ENCODE measurements at places on chromosomes 11 and 22.

GRCh38 chr11:133740963-133741362 lies 104.3 kb downstream of the SPATA19 start:
- no peak for DNase-seq

GRCh38 chr11:18775492-18776292 lies 15.9 kb downstream of the PTPN5 start:
- DNase-seq: peak; percentile 10

GRCh38 chr11:47409440-47410369 lies 1.3 kb downstream of the SLC39A13 start:
- DNase-seq: no peak

GRCh38 chr22:24985826-24986214 lies 33.3 kb downstream of the KIAA1671 start:
- no peak for DNase-seq

- no peak for DNase-seq
Measured at GRCh38 chr11:46559815-46560214, 34.0 kb downstream of the AMBRA1 start.

DNA sequence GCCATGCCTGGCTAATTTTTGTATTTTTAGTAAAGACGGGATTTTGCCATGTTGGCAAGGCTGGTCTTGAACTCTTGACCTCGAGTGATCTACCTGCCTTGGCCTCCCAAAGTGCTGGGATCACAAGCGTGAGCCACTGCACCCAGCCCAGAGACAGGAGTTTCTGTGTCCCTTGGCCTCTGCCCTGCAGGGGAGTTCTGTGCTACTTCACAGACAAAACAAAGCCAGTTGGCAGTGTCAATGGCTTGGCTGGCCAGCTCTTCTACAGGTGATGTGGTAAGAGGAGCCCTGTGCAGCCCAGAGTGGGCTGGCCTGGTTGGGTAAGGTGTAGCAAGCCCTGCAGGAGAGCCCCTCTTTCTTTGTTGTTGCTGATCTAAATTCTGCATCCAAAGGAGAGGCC lies 60.5 kb upstream of the SHISAL1 start:
- DNase-seq: no peak

GRCh38 chr22:50267591-50268390 lies 2.4 kb downstream of the MAPK11 start:
- no peak for DNase-seq

DNA sequence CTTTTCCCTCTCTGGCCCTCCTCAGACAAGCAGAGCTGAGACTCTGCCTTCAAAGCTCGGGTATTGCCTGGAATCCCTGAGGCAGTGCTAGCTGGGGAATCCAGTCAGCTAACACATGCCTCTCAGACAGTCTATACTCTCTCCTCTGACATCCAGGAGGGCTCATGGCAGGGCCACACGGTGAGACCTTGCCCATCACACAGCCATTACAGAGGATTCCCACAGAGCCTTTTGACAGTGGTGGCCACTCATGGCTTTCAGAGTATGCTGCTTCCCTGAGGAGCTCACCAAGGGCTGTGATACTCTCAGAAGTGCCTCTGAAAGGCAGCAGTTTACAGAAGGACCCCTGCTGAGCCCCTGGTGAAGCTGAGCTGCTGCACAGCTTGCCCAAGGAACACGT lies 165.3 kb downstream of the RRAS2 start:
- DNase-seq: no peak

GRCh38 chr22:19826619-19826950 lies 28.1 kb downstream of the GNB1L start:
- no peak for DNase-seq

- no peak for DNase-seq
Measured at GRCh38 chr11:67006029-67006884, 16.7 kb upstream of the SYT12 start.

DNA sequence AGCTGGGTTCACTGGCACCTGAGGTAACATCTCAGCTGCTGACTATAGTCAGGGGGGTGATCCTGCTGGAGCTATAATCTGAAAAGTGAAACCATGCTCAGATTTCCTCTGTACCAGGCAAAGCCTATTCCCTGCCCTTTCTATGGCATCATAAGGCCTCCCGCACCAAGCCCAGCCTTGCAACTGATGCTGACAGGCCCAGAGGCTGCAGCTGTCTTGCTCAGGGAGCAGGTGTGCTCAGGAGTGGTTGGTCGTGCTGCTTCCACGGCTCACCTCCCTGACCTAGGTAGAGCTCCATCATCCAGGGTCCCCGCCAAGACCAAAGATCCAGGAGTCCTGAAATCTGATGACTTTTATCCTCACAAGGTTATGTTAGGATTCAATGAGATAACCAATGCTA lies 121.7 kb downstream of the FEZ1 start:
- no peak for DNase-seq

DNA sequence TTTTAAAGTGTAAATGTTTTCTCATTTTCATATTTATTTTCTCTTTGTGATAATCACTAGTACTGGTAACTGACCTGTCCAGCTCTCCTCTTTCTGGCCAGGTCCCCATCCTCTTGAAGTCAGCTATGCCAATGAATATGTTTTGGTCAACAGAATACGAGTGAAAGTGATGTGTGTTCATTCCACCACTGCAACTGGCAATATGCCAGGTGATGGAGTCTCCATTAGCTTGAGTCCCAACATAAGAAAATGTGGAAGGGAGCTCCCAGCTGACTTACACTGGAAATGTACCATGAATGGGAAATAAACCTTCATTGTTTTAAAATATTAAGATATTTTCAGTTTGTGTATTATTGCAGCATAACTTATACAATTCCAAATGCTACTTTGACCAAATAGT lies 75.8 kb downstream of the CCDC34 start:
- DNase-seq: no peak

GRCh38 chr11:441418-442274 lies at the start of gene ANO9:
Gene ANO9, minus strand, starts transcription at chr11:442011. Its CDS starts 85 bp downstream, at chr11:441926.
- DNase-seq: peak; percentile 50

- peak; percentile 56 for DNase-seq
Measured at GRCh38 chr11:76700177-76701100, 29.9 kb upstream of the LRRC32 start.

DNA sequence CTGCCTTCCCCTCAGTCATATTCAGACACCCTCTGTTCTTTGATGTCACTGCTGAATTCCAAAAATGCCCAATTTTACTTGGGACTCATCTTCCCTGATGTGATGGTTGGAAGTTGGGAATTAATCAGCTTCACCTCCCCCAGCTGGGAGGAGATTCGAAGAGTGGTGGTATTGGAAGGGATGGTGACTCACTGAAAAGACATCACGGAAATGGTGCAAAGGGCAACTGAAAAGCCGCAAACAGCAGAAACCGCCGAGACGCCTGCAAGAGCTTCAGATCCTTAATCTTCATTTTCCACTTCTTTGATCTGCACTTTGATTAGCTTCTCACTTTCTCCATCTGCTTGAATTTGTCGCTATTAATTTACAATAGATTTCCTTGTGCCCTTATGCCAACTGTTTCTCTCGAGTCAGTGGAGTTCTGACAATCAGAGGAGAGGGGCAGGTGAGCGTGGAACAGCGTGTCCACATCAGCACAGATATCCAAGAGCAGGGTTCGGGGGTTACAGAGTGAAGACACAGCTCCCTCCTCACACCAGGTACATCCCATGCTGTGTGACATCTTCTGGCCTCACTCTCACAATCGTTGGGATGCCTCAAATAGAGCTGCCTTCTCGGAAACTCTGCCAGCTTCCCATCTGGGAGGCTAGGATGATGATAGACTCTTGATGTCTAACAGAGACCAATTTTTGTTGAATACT lies 325.4 kb downstream of the BRD1 start:
- no peak for DNase-seq

DNA sequence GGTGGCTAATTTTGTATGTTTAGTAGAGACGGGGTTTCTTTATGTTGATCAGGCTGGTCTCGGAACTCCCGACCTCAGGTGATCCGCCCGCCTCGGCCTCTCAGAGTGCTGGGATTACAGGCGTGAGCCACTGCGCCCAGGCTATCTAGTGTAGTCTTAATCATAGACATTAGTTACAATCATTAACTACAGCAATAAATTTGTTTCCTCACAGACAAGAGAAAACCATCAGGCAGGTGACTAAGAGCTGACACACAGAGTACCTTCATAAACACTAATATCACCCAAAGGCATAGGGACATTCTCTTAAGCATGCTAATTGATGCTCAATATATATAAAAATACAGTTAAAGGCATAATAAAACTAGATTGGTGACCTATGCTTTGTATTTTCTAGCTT lies 19.4 kb downstream of the SDHD start:
- DNase-seq: no peak

DNA sequence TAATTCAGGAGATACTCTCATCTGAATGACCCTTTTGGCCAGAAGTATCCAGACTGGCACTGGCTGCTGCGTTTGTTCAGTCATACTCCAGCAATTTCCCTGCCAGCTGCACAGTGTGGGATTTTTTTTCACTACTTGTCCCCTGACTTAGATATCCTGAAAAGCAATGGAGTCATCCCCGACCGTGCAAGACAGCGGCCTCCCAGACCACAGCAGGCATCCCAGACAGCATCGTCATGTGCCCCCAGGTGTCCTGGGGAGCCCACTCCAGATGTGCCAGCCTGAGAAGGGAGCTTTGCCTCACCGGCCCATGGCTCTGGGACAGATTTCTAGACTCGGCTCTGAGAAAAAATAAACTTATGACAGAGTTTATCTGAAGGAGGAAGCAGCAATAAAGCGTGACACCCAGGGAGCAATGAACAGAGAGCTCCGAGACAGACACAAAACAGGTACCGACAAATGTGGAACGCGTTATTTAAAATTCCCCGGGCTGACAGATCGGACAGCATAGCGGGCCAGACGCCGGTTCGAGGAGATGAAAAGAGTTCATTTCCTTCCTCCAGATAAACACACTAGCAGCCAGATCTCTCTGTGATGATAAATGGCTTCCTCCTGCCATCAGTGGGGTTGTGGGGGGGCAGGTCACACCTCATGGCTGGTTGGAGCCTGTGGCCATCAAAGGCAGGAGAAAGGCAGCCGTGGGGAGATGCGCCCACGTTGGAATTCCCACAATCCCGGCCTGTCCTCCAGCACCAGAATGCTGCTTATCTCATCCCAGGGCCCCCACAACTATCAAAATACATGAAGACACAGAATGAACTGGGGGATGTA lies 106.4 kb upstream of the FGF3 start:
- no peak for DNase-seq

GRCh38 chr11:35943713-35944502 lies at the start of gene LDLRAD3:
Gene LDLRAD3, plus strand, starts transcription at chr11:35944062. Its CDS starts 37 bp downstream, at chr11:35944099.
- peak; percentile 87 for DNase-seq

GRCh38 chr22:17035246-17035645 lies 27.2 kb upstream of the GAB4 start:
- no peak for DNase-seq

DNA sequence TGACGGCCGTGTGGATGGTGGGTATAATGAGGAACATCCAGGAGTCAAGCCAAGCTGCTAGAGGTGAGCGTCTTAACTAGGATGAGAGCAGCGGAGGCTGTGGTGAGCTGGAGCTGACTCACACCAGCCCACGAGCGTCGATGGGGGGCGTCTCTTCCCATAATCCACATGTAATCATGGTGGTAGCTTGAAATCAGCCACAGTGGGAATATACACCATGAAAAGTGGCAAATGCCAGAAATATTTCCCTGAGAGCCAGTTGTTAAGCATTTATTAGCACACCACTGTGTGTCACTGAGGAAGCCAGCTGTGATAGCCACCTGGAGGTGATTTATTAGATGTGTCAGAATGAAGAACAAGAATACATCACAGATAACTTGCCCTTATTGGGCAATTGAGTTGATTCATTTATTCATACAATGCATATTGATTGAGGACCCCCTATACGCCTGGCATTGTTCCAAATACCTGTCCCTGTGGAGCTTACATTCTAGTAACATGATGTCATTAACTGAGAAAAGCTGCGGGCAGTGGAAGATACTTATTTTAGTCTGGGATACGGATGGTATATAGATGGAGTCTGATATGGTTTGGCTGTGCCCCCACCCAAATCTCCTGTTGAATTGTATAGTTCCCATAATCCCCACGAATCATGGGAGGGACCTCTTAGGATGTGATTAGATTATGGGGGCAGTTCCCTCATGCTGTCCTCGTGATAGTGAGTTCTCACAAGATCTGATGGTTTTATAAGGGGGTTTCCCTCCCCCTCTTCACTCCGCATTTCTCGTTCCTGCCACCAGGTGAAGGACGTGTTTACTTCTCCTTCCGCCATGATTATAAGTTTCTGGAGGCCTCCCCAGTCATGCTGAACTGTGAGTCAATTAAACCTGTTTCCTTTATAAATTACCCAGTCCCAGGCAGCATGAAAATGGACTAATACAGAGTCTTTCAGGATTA lies 473.4 kb downstream of the METTL15 start:
- no peak for DNase-seq

- DNase-seq: no peak
Measured at GRCh38 chr22:28547132-28547842, 132.4 kb downstream of the TTC28 start.

DNA sequence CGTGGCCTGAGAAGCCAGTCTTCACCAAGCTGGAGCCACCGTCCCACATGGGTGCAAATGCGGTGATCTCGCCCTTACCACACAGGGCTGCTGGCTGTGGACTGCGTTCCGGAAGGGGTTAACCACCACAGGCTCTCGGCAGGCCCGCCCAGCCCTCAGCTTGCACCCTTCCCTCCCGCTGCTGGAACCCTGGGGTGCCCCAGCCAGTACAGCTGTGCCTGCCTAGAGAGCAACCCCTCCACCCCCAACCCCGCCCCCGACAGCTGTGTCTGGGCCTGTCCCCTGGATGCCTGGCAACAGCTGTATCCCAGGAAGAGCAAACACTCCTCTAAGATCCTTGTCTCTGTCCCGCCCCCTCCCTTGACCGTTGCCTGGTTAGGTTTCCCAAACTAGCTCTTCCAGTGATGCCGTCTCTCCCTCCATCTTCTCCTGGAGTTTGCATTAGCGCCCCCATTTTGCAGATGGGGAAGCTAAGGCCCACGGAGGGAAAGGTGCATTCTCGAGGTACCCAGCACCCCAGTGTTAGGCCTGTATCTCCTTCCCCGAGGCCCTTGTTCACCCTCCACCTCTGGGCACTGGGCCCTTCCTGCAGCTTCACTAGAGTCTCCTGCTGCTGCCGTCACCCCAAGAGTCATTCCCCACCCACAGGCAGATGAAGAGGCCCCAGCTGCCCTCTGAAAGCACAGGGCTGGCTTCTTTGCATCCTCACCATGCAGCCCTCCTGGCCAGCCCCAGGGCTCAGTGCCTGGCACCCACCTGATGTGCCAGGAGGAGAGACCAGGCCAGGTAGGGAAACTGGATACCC lies 12.6 kb upstream of the COX8A start:
- no peak for DNase-seq

- DNase-seq: no peak
Measured at GRCh38 chr11:12363373-12363772, 14.0 kb upstream of the PARVA start.

- DNase-seq: no peak
Measured at GRCh38 chr11:47943721-47944586, 36.4 kb upstream of the PTPRJ start.

- DNase-seq: no peak
Measured at GRCh38 chr11:72808331-72808798, 5.8 kb upstream of the ATG16L2 start.

- no peak for DNase-seq
Measured at GRCh38 chr22:28943501-28943879, 60.1 kb downstream of the ZNRF3 start.

GRCh38 chr22:40024201-40025061 lies 29.7 kb downstream of the FAM83F start:
- peak; percentile 69 for DNase-seq
